ENCODE measurements at places on chromosomes 3 and 15. TPM values are rescaled to one million over a fixed set of nuclear protein-coding genes. Genes with fewer than 3 reads are reported as not detected.

DNA sequence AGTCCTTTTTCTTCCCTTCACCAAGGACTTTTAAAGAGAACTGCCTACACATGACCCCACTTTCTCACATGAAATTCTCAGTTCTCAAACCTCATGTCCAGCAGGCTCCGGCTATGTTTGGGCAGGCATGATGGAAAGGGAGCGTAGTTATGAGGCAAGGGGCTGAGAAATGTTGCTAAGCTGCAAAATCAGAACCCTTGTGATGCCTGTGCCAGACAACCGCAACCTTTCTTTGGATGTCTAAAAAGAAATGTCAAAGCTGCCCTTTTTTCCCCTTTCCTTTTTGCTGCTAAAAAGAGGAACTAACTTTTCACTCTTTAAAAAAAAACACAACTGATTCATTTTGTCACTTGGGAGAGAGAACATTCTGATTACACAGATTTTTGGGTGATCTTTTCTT, 19.2 kb downstream of the GNB4 start:
- no peak for DNase-seq

DNA sequence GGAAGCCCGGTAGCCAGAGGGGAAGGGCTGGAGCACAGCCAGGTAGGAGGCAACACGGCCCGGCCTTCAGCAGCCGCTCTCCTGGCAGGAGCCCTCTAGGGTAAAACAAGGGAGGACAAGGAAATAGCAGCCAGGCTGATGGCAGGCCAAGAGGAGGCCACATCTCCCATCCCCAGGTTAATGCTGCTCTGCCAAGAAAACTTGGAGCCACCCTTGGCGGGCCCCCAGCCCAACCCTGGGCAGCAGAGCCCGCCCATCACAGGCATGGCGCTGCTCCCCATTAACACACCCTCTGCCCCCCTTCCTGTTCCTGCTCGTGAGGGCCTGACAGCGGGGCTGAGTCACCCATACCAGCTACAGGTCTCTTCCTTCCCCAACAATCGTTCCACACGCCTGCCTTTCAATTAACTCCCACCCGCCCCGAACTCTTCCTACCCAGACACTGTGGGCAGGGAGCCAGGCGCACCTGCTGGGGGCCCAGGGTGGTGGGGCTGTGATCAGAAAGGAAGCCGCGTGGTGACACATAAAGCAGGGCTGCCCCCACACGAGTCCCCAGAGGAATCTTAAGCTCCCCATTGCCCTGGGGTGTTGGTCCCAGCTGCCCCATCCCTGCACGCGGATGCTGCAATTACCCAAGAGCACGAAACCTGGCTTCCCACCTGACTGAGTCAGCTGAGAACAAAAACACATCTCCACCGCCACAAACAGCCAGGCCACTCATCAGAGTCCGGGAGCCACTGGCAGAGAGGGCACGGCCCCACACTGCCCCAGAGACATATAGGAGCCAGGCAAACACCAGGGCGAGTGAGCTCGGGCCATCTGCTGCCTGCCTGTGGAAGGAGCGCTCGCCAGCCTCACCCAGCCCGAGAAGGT, at the start of gene C15orf62:
C15orf62 (plus strand) TSS at position 707 of the 873 bp plus-strand sequence. CDS start 516 bp downstream, outside the sequence.
- peak; percentile 64 for DNase-seq

- DNase-seq = no peak
These were observed 331.8 kb upstream of the TBL1XR1 start for GRCh38 chr3:177529071-177529550.

DNA sequence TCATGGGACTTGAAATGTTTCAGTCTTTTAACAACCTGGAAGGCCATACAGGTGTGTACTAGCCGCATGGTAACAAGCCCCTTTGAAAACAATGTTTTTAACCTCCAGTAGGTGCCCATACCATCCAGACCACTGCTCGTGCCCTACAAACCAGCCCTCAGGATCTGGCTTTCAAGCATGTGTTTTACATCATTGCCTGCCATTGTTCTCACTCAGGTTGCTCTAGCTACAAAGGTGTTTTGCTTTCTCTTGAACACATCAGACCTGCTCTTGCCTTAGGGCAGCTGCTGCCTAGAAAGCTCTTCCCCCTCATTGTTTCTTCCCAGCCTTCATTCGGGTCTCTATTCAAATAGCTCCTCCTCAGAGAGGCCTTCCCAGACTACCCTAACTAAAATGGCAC, 32.3 kb upstream of the MAP3K13 start:
- no peak for DNase-seq

DNA sequence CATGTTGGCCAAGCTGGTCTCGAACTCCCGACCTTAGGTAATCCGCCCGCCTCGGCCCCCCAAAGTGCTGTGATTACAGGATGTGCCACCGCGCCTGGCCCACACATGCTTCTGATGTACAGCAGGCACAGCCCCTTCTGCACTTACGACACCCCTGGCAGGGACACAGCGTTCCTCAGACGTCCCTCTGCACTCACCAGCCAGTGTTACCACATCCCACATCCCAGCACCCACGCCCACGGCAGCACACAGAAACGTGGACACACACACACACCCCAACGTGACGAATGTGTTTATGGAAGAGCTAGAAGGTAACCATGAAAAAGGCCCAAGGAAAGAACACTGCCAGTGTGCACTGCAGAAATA, 576 bp upstream of the RPAP1 start:
- peak; percentile 36 for DNase-seq

The CPB1 gene
- total RNA-seq = not detected
